ENCODE measurements at places on chromosomes 16 and 17.

- no peak for DNase-seq
These were observed 150.1 kb upstream of the SDK2 start for GRCh38 chr17:73794336-73794735.

DNA sequence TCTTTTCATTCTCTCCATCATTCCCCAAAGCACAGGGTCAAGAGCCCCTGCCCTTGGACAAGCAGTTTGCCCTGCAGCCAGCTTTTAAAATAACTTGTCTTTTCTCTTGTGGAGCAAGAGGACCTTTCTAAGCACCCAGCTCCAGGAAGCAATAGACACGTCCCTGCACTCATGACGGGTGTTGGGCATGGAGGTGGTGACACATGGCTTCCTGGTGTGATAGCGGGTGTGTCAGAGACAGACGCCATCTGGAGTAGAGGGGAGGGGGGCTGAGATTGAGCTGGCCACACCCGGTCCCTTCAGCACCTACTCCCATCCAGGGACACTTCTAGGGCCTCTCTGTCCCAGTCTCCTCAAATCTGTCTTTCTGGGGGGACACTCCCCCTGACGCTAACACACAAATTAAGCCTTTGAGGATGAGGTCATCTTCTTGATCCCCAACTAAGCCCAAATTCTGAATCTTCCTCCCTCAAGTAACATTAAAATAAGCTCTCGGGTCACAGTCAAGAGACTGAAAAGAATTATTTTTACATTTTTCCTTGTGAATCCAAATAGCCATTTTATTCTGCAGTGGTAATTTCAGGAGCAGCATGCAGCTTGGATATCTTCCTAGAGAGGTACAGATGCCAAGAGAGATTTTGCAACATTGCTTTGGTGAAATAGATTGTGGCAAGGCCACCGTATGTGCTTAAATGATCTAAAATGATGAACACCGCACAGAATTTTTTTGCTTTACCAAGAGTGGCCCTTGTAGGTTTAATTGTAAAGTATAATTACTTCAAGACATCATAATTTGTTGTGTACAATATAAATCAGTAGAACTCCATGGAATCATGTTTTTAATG lies 216.6 kb upstream of the IRX3 start:
- peak; percentile 61 for DNase-seq

GRCh38 chr17:50920041-50920410 lies 53.9 kb upstream of the TOB1 start:
- DNase-seq: no peak

GRCh38 chr16:84487358-84487757 lies 17.1 kb downstream of the MEAK7 start:
- DNase-seq: no peak

- no peak for DNase-seq
These were observed 16.4 kb downstream of the LYRM1 start for GRCh38 chr16:20916942-20917341.
